ENCODE measurements at places on chromosomes 1 and 21. TPM values are rescaled to one million over a fixed set of nuclear protein-coding genes. Genes with fewer than 3 reads are reported as not detected.

GRCh38 chr21:42391297-42391696 lies 4.6 kb downstream of the TMPRSS3 start:
- DNase-seq = no peak

- DNase-seq = no peak
Observed at GRCh38 chr1:111833334-111833733, 77.6 kb downstream of the DDX20 start.

- DNase-seq = no peak
Observed at GRCh38 chr1:153347856-153348255, 785 bp downstream of the PGLYRP4 start.

The CELA3B gene
- not detected for total RNA-seq

The SLAMF1 gene
- total RNA-seq = not detected

The RCC2 gene
- 57.2 TPM for total RNA-seq

The OBSCN gene
- total RNA-seq = 28.6 TPM
